ENCODE measurements at places on chromosomes 4 and X.

DNA sequence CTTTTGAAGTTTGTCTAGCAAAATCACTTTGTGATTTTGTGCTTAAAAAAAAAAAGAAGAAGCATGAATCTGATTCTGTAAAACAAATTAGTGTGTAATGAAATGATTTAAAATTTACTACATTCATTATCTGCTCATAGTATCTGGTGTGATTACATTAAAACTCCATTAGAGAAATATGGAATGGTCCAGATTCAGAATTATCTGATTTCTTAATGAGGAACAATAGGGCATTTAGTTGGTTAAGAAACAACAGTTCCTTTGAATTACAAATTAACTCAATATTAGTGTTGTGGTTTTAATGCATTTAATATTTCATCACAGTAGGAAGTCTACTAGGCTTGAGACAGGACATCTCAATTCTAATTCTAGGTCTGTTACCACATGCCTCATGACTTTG is 57.9 kb upstream of the PDHA1 start:
- DNase-seq: no peak

DNA sequence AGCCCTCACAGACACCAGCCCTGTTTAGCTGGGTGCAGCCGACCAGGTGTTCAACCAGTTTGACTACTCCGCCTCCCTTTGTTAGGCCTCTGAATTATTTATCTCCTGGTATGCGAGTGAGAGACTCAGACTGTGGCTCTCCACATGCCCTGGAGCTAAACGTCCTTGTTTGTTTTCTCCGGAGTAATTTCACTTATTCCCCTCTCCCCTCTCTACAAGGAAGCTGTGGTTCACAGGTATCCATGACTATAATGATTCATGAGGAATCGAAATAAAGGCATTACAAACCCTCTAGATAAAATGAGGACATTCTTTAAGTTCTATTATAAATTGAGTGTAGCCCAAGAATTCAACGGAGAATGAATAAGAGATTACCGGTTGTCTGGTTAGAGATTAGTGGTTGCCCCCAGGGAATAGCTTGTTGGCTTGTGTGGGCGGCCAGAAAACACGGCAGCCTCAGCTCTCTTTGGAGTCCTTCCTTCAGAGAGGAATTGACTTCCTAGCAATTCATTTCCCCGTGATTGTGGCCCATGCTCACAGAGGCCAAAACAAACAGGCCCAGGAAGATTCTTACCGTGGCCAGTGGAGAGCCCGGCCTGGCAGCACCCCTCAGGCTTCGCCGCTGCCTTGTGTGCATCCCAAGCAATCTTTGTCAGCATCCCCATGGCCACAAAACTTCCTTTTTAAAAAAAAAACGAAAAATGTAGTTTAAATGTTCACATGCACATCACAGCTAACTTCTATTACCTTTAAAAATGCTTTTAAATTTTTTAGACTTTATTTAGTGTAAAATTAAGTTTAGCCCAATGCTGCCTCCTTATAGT is 60.2 kb upstream of the CBR4 start:
- DNase-seq: no peak

GRCh38 chr4:8838296-8838960 is 33.2 kb downstream of the HMX1 start:
- DNase-seq: no peak

DNA sequence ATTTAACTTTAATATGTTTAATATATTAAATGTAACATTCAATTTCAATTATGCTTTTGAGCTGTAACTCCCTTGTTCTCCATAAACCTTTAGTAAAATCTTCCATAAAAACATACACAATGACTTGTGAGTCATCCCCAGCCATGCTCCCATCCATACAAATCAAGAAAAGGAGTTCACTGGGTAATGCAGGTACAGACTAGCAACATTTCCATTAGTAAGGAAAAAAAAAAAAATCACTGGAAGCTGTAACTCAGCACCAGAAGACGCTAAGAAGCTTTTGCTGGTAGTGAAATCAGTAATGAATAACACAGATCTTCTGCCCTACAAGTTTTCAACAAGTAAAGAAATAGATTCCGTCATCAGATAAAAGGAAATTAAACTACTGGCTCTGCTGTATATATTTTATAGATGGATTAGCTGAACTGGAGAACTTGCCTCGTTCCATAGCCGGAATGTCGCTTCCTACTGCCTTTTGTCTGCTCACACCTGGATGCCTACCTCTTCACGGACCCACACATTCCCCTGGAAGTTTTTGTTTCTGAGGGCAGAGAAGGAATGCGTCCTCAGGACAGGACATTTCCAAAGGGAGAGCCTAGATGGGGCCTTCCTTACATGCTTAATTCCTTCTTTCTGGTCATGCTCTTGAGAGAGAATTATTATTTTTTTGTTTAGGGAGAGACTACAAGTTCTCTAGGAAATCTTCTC is 298.4 kb upstream of the ANKRD50 start:
- DNase-seq: no peak

GRCh38 chr4:3331511-3332394 is 38.9 kb downstream of the RGS12 start:
- DNase-seq: no peak

DNA sequence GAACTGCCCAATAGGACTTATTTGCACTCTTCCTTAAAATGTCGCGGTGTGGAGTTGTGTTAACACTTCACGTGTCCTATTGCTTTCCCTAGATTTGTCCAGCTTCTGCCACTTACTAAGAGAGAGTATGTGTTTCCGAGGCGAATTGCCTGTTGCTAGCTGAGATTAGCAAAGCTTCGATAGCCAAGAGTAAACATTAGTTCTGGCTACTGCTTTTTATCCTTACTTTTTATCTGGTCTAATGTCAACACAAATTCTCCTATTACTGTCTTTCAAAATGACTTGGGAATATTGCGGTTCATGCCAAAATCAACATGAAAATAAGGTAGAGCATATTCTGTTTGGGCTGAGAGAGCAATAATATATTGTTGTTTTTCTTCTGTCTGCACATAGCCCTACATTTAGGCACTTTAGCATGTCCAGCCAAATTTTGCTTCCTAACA is 90.4 kb upstream of the VEGFC start:
- no peak for DNase-seq

DNA sequence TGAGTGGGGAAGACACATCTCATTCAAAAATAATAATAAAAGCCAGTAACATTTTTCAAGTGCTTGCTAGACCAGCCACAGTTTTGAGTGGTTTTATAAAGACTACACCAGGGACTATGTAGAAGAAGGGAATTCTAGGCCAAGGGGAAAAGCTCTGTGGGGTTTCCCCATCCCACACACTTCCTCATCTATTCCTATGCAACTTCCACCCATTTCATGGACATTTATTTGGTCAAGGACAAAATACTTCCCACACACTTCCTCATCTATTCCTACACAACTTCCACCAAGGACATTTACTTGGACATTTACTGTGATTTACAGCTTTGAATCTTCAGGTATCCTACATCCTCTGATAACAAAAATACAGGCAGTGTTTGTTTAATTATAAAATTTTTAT is 86.5 kb upstream of the KLF3 start:
- DNase-seq: no peak

DNA sequence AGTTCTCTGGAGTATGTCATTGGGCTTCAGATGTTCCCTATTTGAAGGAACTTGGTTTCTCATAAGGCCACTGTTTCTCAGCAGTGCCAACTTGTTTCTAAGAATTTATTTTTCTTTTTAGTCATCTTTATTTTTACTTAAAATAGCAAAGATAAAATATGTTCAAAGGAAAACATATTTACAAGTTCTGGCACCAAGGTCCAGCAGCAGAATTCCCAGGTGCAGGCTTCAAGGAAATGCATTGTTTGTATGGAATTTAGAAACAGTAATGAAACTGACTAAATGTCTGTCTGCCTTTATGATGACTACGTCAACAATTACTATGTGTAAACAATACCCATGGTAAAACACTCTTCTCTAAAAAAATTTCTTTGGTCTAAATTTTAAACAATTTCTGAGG is 109.6 kb downstream of the IL15 start:
- no peak for DNase-seq

GRCh38 chrX:46994096-46994495 is 81.9 kb downstream of the JADE3 start:
- DNase-seq: no peak

- no peak for DNase-seq
Observed at GRCh38 chrX:153966841-153967535, 4.6 kb downstream of the HCFC1 start.

GRCh38 chrX:71941776-71942175 is 31.1 kb downstream of the NHSL2 start:
- no peak for DNase-seq

DNA sequence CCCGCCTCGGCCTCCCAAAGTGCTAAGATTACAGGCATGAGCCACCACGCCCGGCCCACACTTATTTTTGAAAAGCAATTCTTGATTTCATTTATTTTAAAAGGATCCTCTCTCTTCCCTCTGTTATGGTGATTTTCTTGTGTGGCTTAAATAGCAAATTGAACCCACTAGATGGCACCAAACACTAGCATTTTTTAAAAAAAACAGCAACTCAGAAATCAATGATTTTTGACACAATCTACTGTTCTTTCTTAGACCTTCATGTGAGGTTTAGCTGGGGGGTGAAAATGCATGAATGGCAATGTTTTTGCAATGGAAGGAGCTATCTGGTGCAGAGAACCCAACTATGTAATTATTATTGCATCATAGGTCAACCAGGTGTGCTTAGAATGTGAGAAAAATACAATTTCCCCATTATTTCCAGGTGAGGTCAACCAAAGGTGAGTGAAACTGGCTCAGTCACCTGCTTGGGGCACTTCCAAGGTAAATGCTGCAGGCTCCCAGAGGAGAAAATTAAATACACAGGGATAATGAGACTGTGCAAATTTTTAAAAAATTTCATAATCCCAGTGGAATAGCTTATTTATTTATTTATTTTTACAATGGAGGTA is 226.7 kb upstream of the PRKX start:
- DNase-seq: peak; percentile 42

DNA sequence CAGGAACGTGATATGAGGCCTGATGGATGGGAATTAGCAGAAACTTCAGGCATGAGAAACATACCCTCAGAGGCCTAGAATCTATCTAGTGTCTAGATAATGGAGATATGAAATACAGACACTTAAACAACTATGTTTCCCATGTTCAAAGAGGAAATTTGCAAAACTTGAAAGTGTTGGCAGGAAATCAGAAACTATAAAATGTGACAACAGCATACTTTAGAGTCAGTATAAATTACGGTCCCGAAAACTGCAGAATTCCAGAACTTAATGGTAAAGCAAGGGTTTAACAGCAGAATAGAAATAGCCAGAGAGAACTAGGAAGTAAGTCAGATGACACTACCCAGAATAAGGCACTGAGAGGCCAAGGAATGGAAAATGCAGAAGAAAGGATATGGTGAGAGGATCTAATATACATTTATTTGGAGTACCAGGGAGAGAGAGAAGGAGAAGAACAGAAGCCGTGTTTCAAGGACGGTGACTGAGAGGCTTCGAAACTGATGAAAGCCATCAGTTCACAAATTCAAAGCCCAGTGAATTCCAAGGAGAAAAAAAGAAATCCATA is 7.4 kb downstream of the HTT-AS start:
- no peak for DNase-seq

DNA sequence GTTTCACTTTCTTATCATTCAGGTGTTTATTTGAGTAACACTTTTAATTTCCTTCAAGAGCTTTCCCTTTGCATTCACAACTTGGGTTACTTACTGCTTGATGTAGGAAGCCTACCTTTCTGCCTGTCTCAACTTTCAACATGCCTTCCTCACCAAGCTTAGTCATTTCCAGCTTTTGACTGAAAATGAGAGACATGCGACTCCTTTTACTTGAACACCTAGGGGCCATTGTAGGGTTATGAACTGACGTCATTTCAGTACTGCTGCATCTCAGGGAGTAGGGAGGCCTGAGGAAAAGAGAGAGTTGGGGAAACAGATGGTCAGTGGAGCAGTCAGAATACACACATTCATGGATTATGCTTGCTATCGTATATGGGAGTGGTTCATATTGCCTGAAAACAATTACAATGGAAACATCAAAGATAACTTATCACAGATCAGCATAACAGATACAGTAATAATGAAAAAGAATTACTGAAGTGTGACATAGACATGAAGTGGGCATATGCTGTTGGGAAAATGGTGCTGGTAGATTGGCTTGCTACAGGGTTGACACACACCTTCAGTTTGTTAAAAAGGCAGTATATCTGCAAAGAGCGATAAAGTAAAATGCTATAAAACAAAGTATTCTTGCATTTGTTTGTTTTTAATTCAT is 25.7 kb downstream of the USP53 start:
- no peak for DNase-seq

DNA sequence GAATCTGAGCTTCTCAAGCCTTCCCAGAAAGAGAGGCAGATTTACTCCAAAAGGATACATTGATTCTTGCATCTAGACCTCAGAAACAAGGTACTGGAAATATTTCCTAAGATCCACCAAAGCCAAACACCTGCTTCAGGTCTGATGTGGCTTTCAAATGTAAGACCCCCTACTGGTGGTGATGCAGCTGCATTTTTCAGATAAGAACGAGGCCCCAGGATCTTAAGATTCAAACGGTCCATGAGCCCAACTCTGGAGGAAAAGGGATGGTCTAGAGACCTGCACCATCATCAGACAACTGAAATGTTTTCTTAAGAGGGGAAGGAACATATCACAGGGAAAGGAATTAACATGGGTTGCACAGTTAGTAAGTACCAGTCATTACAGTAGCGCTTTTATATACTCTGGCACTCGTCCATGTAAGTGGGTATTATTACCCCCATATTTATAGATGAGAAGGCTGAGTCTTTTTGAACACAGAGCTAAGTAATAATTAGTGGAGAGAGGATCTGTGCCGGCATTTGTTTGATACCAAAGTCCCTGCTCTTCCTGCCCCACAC is 73.7 kb downstream of the LEF1 start:
- peak; percentile 16 for DNase-seq

- DNase-seq: no peak
Observed at GRCh38 chr4:48639807-48640206, 140.3 kb downstream of the FRYL start.

GRCh38 chrX:80876877-80877276 is 67.2 kb upstream of the BRWD3 start:
- DNase-seq: peak; percentile 52

GRCh38 chrX:10352536-10352935 is 195.8 kb downstream of the CLCN4 start:
- no peak for DNase-seq

GRCh38 chr4:68734095-68734494 is 63.6 kb upstream of the UGT2B15 start:
- DNase-seq: no peak

- DNase-seq: no peak
Observed at GRCh38 chrX:716136-716535, 85.5 kb downstream of the SHOX start.

- peak; percentile 66 for DNase-seq
Observed at GRCh38 chrX:58025979-58026378, 115.7 kb upstream of the ZXDA start.
